ENCODE measurements at places on chromosomes 6 and 20.

DNA sequence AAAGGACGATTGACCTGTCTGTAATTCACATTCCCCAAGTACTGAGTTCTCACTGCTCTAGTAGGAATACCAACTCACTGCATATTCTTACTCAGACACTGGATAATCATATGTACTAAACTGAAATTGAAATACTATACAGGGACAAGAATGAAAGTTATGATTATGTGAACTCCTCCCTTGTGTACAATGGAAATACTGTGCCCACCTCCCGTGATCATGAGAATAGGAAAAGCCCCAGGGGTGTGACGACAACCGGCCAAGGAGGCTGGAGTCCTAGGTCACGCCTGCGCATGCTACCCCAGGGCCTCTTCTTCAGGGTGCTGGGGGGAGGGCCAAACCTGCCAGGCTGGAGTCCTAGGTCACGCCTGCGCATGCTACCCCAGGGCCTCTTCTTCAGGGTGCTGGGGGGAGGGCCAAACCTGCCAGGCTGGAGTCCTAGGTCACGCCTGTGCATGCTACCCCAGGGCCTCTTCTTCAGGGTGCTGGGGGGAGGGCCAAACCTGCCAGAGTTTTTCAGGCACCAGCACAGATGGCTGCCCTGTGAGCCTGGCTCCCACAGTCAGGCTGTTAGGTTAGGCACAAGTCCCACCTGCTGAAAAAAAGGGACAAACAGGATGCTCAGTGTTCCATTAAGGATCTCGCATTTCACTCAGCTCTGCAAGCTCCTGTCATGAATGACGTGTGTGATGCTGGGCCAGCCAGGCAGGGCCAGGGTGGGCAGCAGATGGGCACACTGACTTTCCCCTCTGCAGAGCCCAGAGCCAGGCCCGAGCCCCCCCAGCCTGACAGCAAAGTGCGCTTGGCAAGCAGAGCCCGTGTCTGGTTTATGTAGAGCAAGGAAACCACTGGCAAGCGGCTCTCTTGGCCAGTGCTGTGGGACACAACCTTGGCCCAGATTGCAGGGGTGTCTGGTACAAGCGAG lies 107.7 kb downstream of the FOXF2 start:
- no peaks in the 10 kb centered on the region for H3K27me3 ChIP-seq
- DNase-seq = no peak
- no peak overlapping the region for H3K27ac ChIP-seq
- H3K4me1 ChIP-seq = no peaks in the 10 kb centered on the region
- no peaks in the 10 kb centered on the region for H3K36me3 ChIP-seq

GRCh38 chr20:57716202-57716601 lies 6.4 kb upstream of the PMEPA1 start:
- no peaks in the 10 kb centered on the region for H3K36me3 ChIP-seq
- no peak for DNase-seq
- peaks cover 33% of the 10 kb centered on the region for H3K4me1 ChIP-seq
- no peak overlapping the region for H3K4me3 ChIP-seq

DNA sequence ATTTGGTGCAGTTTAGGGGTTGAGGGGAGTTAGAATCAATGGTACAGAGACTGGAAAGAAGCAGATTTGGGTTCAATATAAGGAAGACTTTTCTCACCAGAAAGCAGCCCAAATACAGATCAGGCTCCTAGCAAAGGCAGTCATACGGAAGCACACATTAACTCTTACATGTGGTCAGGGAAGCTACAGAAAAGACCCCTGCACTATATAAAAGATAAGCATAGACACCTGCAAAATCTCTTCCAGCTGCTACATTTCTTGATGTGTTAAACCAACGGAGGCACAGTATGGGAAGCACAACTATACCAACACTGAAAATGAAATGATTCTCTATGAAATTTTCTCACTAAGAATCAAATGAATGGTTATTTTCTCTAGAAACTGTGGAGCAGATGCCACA lies 150.8 kb downstream of the GMDS start:
- no peak for DNase-seq
- no peaks in the 10 kb centered on the region for H3K27me3 ChIP-seq
- H3K4me1 ChIP-seq = no peaks in the 10 kb centered on the region
- H3K4me3 ChIP-seq = no peak overlapping the region
- H3K27ac ChIP-seq = no peak overlapping the region

DNA sequence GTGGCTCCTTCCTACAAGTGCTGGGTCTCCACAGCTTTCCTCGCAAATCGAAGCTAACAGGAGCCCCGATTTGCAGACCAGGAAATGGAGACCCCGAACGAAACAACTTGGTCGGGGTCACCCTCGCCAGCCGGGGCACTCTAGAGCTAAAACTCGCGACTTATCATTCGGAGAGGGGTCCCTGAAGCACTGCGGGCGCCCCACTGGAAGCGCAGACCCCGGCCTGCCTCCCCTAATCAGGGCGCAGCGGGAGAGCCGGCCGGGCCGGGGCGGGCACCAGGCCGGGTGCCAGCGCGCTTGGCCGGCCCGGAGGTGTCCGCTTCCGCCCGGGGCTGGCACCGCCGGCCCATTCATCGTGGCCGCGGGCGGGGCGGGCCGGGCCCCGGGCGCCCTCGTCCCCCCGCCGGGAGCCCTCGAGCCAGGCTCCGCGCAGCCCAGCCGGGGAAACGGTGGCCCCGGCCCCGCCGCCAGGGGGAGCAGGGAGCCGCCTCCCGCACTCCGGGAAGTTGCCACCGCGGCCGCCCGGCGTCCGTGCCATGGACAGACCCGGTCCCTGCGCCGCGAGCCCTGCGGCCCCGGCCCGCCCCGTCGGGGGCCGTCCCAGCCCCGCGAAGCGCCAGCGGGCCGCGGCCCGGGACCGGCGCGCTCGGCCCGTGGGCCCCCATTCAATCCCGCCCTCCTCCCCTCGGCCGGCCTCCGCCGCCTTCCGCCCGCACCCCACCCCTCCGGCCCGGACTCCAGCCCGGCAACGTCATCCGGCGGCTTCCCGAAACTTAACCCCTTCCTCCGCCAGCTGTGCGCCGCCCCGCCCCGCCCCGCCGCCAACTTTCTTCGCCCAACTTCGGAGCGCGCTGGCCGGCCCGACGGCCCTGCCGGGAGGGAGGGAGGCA lies 961 bp downstream of the RRBP1 start:
- H3K4me3 ChIP-seq = peak overlapping the region; percentile 60
- peak; percentile 83 for DNase-seq
- peaks cover 5% of the 10 kb centered on the region for H3K36me3 ChIP-seq
- H3K27me3 ChIP-seq = no peaks in the 10 kb centered on the region
- peaks cover 77% of the 10 kb centered on the region for H3K4me1 ChIP-seq

GRCh38 chr20:54323227-54323734 lies 115.4 kb downstream of the PFDN4 start:
- no peaks in the 10 kb centered on the region for H3K36me3 ChIP-seq
- H3K4me1 ChIP-seq = no peaks in the 10 kb centered on the region

Measured in body of pancreas (tissue), 4 donors.